Peyer's patch (tissue), 4 donors: ENCODE measurements at places on chromosomes 3 and 15. TPM values are rescaled to one million over a fixed set of nuclear protein-coding genes. Genes with fewer than 3 reads are reported as not detected.

Gene SLC38A3
- total RNA-seq = not detected

Gene SPG21
- total RNA-seq = 73.9 TPM

GRCh38 chr15:79222808-79223207 lies 59.7 kb upstream of the ANKRD34C start:
- no peak for DNase-seq

Gene HIGD2B
- not detected for total RNA-seq
